NCI-H226 (cell line): ENCODE measurements at places on chromosomes 5 and 9.
A peak's percentile ranks its signal among the peaks of the same experiment; 100 is the strongest.

GRCh38 chr5:29001666-29002065 is 1963.3 kb upstream of the CDH9 start:
- DNase-seq, result no peak

GRCh38 chr9:121226175-121226574 is 24.5 kb upstream of the RAB14 start:
- DNase-seq, result peak; percentile 29

DNA sequence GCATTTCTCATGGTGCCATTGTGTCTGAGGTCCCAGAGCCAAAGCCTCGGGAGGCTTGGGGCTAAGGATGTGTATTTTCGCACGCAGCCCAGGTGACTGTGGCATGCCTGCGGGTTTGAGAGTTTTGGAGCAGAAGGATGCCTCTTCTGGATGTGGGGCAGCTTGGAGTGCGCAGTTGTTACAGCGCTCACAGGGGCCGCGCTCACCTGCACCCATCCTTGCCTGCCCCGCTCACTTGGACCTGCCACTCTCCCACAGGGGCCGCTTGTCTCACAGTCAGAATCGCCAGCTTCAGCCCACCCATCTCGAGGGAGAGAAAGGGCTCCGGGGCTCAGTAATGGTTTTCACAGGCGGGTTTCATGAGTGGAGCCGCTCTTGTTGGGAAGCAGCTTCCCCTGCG is 132.9 kb downstream of the MVB12B start:
- DNase-seq, result no peak

- DNase-seq, result no peak
Observed at GRCh38 chr5:179955062-179955461, 47.4 kb upstream of the TBC1D9B start.

DNA sequence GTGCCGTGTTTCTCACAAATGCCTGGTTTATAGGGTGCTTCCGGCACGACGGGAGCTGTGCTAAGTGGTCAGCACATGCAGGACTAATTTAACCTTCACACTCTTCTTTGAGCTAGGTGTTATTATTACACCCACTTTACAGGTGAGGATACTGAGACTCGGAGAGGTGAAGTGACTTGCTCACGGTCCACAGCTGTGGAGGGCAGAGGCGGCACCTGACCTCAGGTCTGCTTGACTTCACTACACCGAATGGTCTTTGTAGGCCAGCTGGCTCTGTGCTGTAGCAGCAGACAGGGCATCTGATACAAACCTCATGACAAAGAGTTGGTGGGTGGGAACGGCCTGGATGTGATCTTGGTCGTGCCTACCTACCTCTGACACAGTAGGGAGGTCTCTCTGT is 102.0 kb upstream of the BOD1 start:
- no peak for DNase-seq

DNA sequence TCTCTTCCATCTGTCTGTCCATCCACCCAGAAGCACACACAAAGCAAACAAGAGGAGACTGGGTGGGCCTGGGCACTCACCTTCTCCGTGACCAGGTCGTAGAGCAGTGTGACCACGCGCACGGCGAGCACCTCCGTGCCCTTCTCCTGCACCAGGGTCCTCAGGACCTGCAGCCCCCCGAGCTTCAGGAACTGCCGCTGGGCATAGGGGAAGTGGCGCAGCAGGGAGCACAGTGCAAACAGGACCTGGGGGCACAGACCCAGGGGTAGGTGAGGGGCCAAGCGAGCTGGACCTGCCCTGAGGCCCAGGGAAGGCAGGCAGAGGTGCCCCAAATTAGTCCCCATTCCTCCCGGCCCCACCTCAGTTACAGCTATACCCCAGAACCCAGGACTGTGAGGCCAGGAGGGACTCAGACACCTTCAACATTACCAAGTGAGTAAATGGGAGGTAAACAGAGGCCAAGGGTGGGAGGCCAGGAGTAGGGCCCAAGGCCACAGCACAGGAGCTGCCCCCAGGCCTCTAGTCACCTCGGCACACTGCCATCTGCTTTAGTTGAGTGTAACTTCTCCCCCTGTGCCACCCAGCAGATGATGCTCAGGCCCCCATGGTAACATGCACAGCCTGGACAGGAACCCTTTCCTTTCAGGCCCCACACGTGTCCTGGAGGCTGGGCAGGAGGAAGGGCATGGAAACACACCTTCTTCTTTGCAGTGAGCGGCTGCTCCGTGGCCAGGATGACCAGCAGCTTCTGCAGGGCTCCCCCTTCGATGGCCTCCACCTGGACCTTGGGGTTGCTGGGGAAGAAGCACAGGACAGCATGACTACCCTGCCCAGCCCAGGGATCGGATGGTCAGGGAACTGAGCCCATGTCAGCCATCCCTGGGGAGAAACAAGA is 76.2 kb upstream of the LRRTM2 start:
- DNase-seq, result no peak

GRCh38 chr9:91045041-91045440 is 243.4 kb downstream of the SYK start:
- DNase-seq, result no peak

- no peak for DNase-seq
Observed at GRCh38 chr9:112925058-112925641, 34.5 kb upstream of the SLC46A2 start.

GRCh38 chr5:86748538-86749105 is 130.9 kb downstream of the COX7C start:
- DNase-seq, result no peak

DNA sequence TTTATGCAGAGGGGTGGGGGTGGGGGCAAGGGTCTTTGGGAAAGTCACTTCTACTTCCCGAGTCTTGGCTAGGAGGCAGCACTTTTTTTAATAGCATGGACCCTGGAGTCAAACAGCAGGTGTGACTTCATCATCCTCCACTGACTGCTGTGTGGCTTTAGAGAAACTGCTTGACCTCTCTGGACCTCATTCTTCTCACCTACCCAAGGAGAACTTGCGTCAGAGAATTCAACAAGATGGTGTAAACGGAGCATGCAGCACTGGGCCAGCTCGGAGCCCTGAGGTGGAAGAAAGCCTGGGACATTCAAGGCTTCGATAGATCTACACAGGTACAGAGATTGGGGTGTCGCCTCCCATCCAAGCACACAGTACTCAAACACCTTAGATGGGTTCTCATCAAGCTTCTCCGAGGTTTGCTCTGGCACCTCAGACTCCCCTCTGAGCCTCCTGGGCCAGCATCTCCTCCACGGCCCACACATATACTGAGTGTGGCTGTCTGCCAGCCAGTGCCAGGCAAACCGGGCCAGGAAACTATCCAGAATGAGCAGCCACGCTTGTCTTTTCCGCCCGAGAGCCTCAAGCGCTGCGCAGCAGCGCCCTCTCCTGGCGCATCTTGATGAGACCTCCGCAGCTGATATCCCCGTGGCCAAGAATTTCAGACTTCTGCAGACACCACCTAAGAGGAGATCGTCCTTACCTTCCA is 4.6 kb upstream of the SLC25A48 start:
- peak; percentile 54 for DNase-seq

DNA sequence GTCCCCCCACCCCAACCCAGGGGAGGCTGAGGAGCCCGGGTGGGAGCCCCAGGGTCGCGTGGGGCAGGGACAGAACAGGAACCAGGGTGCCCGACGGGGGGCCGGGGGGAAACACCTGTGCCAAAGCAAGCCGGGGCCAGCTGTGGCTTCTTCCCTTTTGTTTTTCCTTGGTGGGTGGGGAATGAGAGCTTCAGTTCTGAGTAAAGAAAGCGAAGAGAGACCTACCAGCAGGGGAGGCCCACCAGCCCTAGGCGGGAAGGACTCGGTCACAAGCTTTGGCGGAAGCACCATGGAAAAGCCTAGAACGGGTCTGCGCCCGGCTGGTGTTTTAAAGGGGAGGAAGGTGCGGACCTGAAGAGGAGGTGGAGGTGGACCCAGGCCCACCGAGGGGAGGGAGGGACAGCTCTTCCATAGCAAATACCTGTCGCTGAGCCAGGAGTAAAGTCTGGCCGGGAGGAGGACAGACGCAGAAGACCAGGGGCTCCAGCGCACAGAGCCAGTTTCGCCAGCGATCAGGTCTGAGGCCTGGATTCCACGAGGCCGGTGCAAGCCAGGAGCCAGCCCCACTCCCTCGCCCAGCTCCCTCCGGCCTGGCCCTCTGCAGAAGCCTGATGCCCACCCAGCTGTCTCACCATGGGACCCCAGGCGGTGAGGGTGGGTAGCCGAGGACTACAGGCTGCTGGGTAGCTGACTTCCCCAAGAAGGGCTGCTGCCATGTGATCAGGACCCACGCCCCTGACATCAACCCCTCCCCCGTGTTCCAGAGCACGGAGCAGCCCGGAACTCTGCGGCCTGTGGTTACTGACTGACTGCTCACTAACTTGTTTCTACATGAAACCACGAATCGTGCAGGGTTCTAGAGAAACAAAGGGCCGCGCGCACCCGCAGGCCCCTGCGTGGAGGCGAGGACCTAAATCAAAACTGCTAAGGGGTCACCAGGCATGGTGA is 849 bp upstream of the MGAT1 start:
- no peak for DNase-seq

DNA sequence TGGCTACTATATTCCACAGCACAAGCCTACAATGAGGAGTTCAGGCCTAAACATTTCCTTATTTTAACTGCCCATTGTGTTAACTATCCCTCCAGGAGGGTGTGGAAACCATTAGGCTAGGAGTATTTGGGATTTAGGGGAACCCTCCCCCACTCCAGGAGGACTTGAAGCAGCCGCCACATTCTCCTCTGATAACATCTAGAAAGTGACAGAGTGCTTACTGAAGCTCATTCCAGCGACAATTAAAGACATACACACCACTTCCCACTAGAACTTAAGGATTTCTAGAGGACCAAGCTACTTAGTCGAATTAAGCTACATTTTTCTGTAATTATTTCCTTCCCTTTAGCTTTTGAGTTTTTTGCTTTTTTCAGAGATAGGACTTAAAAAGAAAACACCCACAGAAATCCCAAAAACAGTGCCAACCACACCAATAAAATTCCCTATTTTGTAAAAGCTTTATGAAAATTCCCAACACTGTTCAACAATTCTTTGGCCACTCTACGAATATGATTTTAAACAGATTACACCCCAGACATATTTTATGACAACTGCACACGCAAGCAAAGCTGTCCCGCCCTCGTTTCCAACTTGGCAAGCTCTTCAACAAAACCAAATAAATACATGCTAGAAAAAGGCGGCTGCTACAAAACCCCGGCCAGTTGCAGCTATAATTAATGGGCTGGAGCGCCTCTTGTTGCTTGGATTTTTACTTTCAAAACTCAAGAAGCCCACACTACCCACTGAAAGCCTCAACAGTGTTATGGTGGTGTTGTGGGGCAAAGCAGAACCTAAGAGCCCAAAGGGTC is 4.5 kb downstream of the ROR2 start:
- DNase-seq, result no peak

GRCh38 chr5:52870448-52870847 is 82.7 kb downstream of the ITGA1 start:
- DNase-seq, result no peak

DNA sequence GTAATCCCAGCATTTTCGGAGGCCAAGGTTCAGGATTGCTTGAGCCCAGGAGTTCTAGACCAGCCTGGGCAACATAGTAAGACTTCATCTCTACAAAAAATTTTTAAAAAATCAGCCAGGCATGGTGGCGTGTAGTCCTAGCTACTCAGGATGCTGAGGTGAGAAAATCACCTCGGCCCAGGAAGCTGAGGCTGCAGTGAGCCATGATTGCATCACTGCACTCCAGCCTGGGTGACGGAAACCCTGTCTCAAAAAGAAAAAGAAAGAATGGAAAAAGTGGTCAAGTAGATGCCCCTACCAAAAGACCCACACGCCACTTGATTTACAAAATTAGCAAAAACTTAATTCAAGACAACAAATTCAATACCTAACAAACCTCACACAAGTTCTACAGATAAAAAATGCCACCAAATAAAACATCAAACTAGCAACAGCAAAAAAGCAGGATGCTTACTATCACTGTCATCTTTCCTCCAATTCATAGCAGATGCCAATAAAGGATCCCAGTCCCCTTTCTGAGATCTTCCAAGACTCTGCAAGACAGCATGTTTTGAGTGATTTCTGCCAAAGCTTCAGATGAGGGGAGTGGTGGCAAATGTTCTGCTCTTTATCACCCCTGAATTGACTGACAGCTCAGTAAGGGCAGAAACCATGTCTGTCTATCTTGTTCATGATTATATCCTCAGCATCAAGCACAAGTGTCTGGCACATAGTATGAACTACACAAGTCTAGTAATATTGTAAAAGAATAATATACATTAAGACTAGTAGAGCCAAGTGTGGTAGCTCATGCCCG is 34.2 kb upstream of the TESK1 start:
- no peak for DNase-seq
